A673 (cell line): ENCODE measurements at places on chromosomes 2 and 18. TPM values are rescaled to one million over a fixed set of nuclear protein-coding genes. Genes with fewer than 3 reads are reported as not detected.

The LRRTM4 gene
- total RNA-seq: 0.13 and 0.15 TPM in 2 replicates

DNA sequence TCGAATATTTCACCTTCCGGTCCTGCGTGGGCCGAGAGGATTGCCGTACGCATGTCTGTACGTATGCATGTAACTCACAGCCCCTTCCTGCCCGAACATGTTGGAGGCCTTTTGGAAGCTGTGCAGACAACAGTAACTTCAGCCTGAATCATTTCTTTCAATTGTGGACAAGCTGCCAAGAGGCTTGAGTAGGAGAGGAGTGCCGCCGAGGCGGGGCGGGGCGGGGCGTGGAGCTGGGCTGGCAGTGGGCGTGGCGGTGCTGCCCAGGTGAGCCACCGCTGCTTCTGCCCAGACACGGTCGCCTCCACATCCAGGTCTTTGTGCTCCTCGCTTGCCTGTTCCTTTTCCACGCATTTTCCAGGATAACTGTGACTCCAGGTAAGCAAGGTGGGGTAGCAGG, at the start of gene SERPINB5:
Gene SERPINB5 (plus strand): TSS at position 291 of the 400 bp plus-strand sequence. CDS start 7,471 bp downstream, outside the sequence.
- H3K27me3 ChIP-seq: no peaks in the 10 kb centered on the region
- DNase-seq: no peak
- no peak within 1 kb of the TSS for H3K4me3 ChIP-seq
- H3K27ac ChIP-seq: no peak within 1 kb of the TSS

- H3K27ac ChIP-seq: no peak overlapping the region
- no peak for DNase-seq
- H3K27me3 ChIP-seq: peaks cover 4% of the 10 kb centered on the region
- no peaks in the 10 kb centered on the region for H3K36me3 ChIP-seq
- H3K4me3 ChIP-seq: no peak overlapping the region
Measured at GRCh38 chr2:86331384-86331783, 6.0 kb downstream of the REEP1 start.

DNA sequence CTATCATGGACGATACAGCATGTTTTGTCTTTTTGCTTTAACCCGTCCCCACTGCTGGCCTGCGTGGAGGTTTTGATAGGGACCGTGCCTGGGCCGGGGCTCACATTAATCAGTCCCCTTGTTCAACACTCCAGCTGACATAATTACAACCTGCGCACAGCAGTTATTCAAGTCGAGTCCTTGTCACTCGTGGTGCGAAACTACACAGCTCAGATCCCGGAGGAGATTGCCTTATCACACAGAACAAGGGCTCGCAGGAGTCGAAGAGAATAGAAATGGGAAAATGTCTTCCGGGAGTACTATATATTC, 304.4 kb downstream of the ZNF407 start:
- H3K4me1 ChIP-seq: peaks cover 18% of the 10 kb centered on the region
- DNase-seq: no peak
- no peak overlapping the region for H3K4me3 ChIP-seq

DNA sequence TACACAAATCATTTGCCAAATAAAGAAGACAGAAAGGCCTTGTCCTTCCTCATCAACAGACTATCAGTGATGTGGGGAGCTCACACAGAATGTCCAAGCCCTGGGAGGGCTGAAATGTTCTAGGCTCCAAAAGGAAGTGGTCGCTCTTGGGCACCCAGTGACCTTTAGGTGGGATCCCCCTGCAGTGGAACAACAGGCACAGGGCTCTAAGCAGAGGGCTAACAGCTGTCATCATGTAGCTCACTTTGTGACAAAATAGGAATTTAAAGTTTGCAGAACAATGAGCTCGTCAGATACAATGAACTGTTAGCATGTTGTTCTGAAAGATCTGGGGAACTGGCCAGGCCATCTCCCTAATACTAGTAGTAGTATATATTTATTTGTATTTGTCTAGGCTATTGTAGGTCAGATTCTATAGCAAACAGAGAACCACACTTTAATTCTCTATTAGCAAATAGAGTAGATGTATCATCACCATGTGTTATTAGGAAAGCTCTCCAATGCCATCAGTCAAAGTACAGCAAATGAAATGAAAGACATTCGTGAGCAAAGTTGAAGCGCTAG, 151.5 kb upstream of the MAP3K20 start:
- peaks cover 3% of the 10 kb centered on the region for H3K27me3 ChIP-seq
- DNase-seq: no peak
- H3K4me3 ChIP-seq: no peak overlapping the region
- no peaks in the 10 kb centered on the region for H3K36me3 ChIP-seq
- no peak overlapping the region for H3K27ac ChIP-seq

The HRH4 gene
- 0.15 TPM in 1 of 2 replicates, not detected in the other for total RNA-seq

GRCh38 chr18:79502782-79503181, 107.1 kb downstream of the NFATC1 start:
- no peaks in the 10 kb centered on the region for H3K27me3 ChIP-seq
- no peak for DNase-seq
- H3K36me3 ChIP-seq: no peaks in the 10 kb centered on the region

DNA sequence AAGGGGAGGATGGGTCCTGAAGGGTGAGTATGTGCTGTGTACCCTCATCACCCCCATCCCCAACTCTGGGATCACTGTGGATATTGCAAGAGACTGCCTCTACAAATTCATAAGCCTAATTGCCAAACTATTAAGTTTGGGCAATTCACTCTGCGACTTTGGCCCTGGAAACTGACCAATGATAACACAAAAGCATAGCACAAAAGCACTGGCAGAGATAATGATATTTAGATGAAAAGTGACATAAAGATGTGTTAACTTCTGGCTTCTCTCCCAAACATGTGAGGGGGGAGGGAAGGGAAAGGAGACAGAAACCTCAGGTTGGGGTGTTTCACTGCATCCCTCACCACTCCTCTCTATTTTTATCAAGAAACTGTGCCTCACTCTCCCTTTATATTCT, 150.3 kb downstream of the SATB2 start:
- DNase-seq: no peak
- peaks cover 17% of the 10 kb centered on the region for H3K4me1 ChIP-seq
- H3K27ac ChIP-seq: no peak overlapping the region

GRCh38 chr2:174334781-174335251, at the start of gene SP9:
TSS of gene SP9 (plus strand) at chr2:174334954. CDS start at chr2:174335093, 139 bp downstream.
- peaks cover 25% of the 10 kb centered on the region for H3K4me1 ChIP-seq
- H3K4me3 ChIP-seq: peak within 1 kb of the TSS; percentile 48
- DNase-seq: peak; percentile 88
- H3K27ac ChIP-seq: no peak within 1 kb of the TSS
- H3K27me3 ChIP-seq: peaks cover 95% of the 10 kb centered on the region

The NT5DC4 gene
- total RNA-seq: not detected in 2 replicates
